ENCODE measurements at places on chromosomes 7 and 10.

GRCh38 chr10:22365233-22365632, 19.9 kb downstream of the SPAG6 start:
- DNase-seq = no peak

- peak; percentile 27 for DNase-seq
Observed at GRCh38 chr7:158676906-158677305, 27.7 kb downstream of the NCAPG2 start.

GRCh38 chr7:151398446-151399304, 11.2 kb downstream of the WDR86 start:
- DNase-seq = no peak

GRCh38 chr10:98295907-98296306, 27.9 kb upstream of the LOXL4 start:
- DNase-seq = peak; percentile 32

DNA sequence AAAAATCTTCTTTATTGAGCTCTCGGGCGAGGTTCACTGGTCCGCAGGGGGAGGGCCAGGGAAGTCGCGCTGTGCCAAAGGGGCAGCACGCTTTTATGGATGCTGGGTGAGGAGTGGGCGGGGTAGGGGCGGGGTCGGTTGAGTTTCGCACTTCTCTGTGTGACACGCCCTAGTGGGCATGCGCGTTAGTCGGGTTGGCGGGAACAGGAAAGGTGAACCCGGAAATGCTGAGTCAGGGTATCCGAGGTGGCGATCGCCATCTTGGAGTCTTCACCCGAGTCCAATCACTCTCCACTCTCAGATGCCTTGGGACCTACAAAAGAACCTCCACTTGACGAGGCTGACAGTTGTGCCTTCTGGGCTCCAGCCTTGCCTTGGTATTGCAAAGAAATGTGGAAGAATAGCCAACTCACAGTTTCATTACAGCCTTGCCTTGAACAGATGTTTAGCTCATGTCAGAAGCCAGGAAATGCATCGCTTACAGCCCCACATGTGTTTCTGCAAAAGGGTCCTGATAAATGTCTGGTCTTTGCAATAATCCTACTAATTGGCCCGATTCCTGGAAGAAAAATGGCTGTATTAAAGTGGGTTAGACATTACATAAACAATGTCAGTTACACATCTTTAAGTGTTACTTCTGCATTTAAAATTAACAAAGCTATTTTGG, 64.1 kb downstream of the AHR start:
- DNase-seq = no peak

GRCh38 chr10:119301397-119301796, 94.0 kb downstream of the GRK5 start:
- peak; percentile 12 for DNase-seq

GRCh38 chr7:79282882-79283602, 170.4 kb downstream of the MAGI2 start:
- DNase-seq = peak; percentile 90

- DNase-seq = peak; percentile 77
Observed at GRCh38 chr7:137687556-137688265, 159.1 kb downstream of the DGKI start.

- peak; percentile 13 for DNase-seq
Observed at GRCh38 chr7:21942955-21943354, 2.7 kb downstream of the CDCA7L start.

- no peak for DNase-seq
Observed at GRCh38 chr10:86325158-86325557, 41.4 kb downstream of the GRID1 start.

GRCh38 chr7:30971840-30972563, 8.2 kb downstream of the GHRHR start:
- no peak for DNase-seq

DNA sequence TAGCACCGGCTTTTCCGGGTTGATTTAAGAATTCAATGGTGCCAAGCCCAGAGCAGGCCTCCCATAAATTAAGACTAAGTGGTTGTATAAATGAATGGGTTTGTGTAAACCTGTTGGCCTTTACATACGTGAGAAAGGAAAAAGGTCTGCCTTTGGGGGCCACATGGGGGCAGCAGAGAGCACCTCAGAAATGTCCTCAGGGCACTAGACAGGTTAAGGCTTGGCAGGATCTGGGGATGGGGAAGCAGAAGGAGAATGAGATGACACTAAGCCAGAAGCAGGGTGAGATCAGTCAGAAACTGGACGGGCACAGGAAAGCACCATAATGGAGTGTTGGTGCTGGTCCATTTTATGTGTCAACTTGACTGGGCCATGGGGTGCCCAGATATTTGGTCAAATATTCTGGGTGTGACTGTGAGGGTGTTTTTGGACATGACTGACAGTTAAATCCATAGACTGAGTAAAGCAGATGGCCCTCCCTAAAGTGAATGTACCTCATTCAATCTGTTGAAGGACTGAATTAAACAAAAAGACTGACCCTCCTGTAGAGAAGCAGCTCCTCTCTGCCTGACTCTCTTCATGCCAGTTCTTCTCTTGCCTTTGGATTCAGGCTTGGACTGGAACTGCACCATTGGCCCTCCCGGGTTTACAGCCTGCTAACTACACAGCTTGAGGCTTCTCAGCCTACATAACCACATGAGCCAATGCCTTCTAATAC, 58.9 kb downstream of the FRMPD2 start:
- DNase-seq = peak; percentile 49

DNA sequence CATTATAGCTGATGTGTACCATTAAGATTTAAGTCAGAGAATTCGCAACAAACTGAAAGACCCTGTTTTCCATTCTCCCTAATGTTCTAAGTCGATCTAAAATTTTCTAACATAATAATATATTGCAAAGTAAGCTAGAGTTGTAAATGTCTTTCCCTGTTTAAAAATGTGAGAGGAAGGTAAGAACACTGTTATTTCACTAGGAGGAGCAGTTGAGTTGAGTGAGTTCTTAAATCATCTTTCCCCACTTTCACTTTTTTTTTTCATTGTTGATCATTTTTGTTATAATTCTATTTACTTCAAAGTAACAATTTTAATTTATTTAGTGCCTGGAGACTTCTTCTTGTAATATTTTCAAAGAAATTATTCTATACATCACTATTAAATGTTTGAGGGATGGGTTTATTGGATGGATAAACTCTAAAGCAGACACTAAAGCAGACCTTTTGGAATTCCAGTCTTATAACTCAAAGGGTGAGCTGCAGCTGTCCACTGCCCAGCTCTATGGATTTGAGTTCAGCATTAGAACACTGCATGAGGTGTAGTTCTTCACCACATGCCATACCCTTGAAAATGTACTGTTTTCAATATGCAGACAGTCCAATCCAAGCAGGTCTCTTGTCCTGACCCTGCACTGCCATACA, 181.3 kb upstream of the FZD1 start:
- DNase-seq = peak; percentile 27

- DNase-seq = no peak
Observed at GRCh38 chr7:157299613-157300368, 37.0 kb upstream of the DNAJB6 start.

- DNase-seq = no peak
Observed at GRCh38 chr10:58920655-58921003, 255.8 kb upstream of the PHYHIPL start.

GRCh38 chr10:101587725-101588653, at the start of the genes DPCD and POLL:
DPCD (plus strand) TSS chr10:101588321; CDS start chr10:101588337, 16 bp downstream.
POLL (minus strand) TSS chr10:101588257; CDS start chr10:101587360, 897 bp downstream.
- peak; percentile 95 for DNase-seq

DNA sequence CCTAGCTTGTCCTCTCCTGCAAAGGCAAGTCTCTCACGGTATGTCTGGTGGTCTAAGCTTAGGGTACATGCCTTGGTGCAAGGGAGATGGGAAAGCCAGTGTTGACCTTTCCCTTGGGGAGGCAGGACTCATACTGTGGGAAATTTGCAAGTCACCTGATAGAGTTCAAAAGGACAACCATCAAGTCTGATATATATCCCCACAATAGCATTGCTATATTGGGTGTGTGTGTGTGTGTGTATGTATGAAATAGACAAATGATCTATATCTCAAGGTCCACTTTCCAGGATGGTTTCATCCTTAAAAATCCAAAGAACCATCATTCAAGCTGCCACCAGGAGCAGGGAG, 12.2 kb upstream of the FFAR4 start:
- no peak for DNase-seq

DNA sequence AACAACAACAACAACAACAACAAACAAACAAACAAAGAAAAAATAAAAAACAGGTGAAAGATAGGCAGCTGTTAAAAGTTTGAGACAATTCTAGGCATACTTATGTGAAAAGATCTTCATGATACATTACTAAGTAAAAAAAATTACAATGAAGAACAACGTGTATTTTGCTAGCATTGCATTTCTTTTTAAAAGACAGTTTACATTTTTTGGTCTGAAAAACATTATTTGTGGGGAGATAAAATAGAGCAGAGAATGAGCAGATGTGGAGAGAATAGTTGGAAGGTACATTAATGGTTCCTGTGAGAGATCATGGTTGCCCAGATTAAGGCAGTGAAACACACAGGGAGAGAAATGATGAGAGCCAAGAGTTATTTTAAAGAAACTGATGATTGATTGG, 210.2 kb upstream of the MKLN1 start:
- DNase-seq = no peak

DNA sequence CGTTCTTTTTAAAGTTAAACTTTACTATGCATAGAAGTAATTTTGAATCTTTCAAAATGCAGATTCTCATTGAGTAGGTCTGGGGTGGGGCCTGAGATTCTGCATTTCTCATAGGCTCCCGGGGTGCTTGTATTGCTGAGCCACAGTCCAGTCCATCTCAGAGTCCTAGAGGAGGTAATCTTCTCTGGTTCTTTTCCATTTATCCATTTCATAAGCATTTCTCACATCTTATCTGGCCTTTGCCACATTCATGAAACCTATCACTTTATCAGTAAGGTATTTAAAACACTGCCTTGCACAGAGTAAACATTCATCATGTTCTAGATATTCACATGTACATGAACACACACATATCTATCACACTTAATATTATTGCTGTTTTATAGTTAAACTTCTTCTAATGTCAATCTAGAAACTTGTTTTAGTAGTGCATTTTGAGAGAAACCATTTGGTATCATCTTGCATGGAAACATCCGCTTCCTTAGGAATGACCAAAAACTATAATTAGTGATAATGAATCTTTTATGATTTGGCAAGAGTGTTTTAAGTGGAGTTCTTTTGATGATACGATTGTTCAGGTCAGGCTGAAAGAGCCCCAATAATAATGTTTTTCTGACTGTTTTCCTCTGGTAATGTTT, 12.0 kb downstream of the GNAI1 start:
- no peak for DNase-seq

DNA sequence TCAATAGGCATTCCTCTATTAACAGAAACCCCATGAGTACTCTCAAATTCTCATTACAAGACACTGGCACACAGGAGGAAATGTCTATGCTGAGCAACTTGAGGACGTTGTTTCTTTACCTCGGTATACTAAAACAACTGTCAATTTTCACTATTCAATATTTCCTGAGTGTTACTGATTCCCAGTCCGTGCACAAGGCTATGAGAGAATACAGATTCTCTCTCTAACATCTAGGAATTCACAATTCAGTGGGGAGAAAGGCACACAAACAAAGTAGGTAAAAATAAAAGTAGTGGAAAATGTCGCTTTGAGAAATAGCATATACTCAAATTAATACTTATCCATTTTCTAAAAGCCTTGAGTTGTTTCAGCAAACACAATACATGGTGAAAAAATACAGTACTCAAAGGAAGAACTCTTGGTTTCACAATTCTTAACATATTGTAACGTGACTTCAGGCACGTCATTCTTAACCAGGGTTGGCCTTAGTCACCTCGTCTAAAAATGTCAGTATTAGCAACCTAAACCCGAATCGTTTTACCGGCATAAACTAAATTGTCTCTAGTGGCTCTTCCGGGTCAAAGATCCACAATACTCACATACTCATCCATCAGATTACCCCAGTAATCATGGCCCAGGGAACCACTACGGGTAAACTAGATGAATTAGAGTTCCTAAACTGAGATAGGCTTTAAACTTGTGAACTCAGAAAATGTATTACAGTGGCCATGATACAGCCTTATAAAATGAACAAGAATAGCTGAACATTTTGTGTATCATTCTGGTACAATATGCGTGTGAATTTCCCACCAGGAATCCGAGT, 1.5 kb downstream of the IPMK start:
- peak; percentile 74 for DNase-seq

GRCh38 chr7:33503736-33504135, 374.4 kb downstream of the BBS9 start:
- DNase-seq = no peak

GRCh38 chr7:71486856-71487628, 355.1 kb downstream of the GALNT17 start:
- DNase-seq = no peak

- DNase-seq = no peak
Observed at GRCh38 chr10:111548084-111548726, 471.4 kb downstream of the ADRA2A start.

DNA sequence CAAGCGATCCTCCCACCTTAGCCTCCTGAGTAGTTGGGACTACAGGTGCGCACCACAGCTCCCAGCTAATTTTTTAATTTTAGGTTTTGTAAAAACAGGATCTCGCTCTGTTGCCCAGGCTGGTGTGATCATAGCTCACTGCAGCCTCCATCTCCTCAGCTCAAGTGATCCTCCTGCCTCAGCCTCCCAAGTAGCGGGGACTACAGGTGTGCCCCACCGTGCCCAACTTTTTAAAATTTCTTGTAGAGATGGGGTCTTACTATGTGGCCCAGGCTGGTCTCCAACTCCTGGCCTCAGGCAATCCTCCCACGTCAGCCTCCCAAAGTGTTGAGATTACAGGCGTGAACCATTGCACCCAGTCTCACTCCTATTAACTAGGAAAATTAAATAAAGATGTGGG, 7.5 kb downstream of the TMEM225B start:
- no peak for DNase-seq

DNA sequence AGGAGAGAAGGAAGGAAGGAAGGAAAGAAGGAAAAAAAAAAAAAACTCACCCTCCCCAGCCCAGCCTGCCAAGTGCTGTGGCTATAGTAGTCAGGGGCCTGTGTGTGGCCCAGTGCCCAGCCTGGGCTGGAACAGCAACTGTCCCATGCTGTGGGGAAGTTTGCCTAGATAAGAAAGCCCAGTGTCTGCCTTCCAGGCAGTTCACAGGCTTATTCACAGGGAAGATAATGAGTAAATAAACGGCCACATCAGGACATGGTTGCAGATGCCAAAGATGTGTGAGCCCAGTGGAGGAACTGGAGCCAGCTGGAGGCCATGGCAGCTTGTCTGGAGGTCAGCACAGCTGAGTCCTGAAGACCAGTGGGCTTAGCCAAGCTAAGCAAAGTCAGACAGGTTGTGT, 132.4 kb upstream of the FOXK1 start:
- DNase-seq = no peak

- no peak for DNase-seq
Observed at GRCh38 chr10:9096288-9096687, 1041.8 kb downstream of the GATA3 start.

GRCh38 chr10:12412666-12413368, 63.5 kb downstream of the CAMK1D start:
- no peak for DNase-seq

GRCh38 chr10:132363376-132363775, 31.4 kb downstream of the LRRC27 start:
- no peak for DNase-seq

DNA sequence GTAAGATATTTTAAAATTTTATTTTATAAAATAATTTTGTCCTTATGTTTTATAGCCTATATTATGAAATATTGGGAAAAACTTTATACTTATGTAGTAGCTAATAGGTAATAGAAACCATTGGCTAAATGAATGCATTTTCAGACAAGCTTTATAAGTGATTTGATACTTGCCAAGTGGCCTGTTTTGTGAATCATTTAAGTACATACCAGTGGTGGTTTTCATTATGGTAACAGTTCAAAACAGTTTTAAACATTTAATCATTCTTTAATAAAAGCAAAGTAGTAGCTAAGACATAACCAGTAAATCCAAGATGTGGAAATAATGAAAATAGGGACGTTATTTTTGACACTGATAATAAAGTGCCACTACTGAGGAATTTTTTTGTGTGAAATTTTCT, 182.2 kb downstream of the PHF14 start:
- no peak for DNase-seq

GRCh38 chr7:3008386-3008785, 35.3 kb downstream of the CARD11 start:
- DNase-seq = no peak

Data from EL (cell line).